Stimulated activated CD8-positive, alpha-beta memory T cell treated with anti-CD3 and anti-CD28 coated beads, Interleukin-4, amount 100 ng/mL, for 4 hours (primary cell): ENCODE measurements at places on chromosomes 7 and 10.

- no peak for DNase-seq
These were observed 762.0 kb downstream of the SORCS1 start for GRCh38 chr10:106402458-106402857.

DNA sequence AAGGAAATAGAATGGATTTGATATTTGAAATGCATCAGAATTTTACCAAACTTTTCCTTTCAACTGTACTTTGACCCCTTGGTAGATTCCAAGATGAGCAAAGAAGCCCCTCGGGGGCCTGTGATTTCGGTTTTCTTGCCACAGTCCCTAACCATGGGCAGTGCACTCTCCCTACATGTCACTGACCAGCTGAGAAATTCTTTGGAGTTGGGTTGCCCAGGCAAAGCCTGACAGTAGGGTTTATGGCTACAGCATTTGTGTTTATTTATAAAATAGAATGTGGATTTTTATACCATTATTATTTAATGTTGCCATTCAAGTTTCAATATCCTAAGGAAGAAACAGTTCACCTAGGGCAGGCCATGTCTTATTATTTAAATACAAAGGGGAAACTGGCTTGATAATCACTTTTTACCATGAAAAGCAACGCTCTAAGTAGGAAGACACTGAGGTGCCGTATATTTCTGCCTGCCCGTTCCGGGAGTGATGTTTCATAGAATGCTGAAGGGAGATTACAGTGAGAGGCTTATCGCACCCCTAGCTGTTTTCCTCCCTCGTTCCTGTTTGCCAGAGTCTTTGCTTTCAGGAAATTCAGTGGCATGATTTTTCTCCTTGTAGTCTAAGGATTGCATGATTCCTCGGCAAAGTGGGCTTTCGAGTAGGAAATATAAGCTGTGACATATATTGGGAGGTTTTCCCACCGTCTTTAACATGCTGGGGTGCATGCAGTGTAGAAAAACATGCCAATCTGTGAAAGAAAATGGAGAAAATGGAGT is 35.8 kb downstream of the WIPF3 start:
- DNase-seq: no peak

DNA sequence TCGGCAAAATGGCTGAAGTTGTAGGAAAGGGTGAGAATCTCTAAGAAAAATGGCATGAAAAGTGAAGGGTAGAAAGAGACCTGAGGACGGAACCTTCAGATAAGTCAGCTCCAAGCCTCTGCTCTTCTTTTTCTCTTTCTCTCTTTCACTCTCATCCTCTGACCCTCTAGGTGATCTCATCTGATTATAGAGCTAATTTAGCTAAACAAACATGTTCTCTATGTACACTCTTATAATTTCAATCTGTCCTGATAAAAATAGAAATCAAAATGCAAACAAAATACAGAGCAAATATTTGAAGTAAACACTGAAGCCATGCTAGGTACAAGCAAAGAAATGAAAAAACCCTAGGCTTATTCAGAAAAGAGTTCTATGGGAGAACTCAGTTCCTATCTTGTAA is 14.4 kb upstream of the CUBN start:
- no peak for DNase-seq

DNA sequence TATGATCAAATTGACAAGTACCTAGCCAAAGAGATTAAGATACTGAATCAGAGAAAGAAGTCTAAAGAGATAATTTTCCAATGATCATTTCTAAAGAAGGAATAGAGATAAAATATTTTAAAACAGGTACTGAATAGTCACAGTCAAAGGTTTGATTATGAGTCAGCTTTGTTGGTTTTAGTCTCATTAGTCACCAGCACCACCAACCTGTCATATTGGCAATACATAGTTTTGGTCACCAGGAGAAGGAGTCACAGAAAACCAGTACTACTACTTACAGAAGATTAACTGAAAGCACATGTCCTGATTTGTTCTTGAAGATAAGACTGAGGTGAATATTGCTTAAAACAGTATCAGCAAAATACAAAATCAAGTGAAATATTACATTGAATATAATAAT is 34.6 kb downstream of the ZEB1 start:
- no peak for DNase-seq

DNA sequence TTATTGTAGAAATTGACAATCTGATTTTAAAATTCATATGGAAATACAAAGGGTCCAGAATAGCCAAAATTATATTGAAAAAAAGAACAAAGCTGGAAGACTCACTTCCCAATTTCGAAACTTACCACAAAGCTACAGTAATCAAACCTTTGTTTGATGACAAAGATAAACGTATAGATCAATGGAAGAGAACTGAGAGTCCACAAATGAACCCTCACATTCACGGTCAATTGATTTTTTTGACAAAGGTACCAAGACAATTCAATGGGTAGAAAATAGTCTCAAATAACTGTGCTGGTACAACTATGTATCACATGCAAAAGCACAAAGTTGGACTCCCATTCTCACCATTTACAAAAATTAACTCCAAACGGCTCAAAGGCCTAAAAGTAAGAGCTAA is 8.7 kb downstream of the KPNA7 start:
- DNase-seq: no peak

DNA sequence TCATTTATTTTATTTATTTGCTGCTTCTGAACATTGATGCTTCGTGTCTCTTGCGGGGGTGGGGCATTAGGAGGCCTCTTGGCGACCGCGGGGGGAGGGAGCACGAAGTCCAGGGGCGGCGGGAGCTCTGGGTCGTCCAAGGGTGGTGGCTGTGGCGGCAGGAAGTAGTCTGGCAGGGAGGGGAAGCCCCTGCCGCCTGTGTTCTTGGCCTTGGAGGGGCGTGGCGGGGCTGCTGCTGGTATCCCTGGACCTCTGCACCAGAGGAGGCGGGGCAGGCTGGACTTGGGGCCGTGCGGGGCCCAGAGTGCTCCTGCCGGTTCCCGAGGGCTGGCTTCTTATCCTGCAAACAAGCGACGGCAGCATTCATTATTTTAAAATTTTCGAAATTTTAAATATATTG is 70.5 kb upstream of the ABI1 start:
- DNase-seq: no peak

DNA sequence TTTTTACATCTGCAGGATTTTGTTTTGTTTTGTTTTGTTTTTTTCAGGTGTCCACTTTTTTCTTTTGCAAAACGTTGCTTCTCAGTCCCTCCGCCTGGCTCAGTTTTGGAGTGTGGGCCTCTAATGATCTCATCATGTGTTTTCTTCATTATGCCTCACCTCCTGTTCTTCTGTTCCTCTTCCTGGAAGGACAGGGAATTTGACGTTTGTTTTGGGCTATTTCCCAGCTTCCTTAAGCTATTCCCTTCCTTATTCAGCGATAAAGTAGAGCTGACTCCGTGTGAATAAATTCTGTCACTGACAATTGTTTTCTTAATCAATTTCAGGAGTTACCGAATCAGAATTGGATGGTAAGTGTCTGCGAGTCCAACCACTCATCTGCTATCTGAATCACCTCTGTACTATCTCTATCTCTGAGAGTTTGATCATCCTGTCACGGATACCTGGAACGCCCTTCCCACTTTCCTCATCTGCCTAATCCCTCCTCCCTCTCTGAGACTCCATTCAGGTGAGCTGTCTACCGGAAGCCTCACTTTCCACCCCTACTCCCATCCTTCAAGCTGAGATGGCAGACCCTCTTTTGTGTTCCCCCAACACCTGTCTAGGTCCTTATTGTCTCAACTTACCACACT is 218.4 kb downstream of the GATA3 start:
- DNase-seq: no peak

GRCh38 chr7:44262031-44262430 is 61.3 kb downstream of the YKT6 start:
- DNase-seq: no peak

- no peak for DNase-seq
These were observed 16.6 kb downstream of the WDFY4 start for GRCh38 chr10:48701139-48701901.

DNA sequence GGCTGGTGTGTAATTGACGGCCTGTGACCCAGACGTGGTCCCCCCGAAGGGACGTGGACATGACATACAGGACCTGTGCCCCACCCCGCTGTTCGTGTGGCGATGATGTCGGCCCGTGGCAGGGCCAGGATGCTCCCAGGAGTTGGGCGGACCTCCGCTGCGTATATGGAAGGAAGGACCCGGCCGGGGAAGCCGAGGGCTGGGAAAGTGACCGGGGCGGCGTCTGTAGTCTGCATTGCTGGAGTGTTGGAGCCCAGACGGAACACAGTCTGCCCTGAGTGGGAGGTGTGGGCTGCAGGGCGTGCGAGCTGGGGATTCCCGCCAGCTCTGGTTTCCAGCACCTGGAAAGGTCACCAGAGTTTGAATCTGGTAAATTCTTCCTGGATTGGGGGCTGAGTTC is 45.0 kb upstream of the FOXL3 start:
- no peak for DNase-seq

GRCh38 chr7:13352677-13353076 is 636.8 kb downstream of the ETV1 start:
- no peak for DNase-seq

- no peak for DNase-seq
These were observed 143.3 kb downstream of the CALN1 start for GRCh38 chr7:72268796-72269195.

DNA sequence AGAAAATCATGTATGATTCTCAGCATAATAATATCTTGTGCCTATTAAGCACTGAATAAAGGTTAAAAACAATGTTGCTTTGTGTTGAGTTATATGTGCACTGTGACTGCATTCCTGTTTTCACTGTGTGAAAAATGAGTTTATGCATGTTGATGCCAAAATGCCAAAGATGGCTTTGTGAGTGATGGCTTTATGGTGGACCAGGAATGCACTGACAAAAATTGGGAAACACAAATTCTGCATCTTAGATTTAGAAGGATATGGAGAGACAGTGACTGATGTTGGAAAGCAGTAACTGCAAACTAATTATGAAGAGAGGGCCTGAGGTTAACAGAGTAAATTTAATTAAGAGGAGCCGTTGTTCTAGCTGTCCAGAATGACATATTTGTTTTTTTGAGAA is 440.4 kb downstream of the KIF20B start:
- no peak for DNase-seq

DNA sequence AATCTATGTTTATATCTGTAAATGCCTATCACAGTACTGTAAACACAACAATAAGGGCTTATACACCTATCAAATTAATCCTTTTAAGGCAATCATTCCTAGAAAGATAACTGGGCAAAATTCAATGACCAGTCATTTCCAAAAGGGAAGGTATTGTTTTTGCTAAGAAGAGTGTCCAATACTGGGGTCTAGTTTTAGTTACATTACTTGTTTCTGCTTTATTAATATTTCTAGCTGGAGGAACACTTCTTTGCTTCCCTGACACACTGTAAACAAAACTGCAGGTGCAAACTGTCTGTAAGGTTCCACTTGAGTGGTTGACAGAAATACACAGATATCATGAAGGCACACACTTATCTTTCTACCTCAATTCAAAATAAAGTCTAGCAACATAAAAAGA is 84.2 kb upstream of the FAM133B start:
- DNase-seq: no peak

DNA sequence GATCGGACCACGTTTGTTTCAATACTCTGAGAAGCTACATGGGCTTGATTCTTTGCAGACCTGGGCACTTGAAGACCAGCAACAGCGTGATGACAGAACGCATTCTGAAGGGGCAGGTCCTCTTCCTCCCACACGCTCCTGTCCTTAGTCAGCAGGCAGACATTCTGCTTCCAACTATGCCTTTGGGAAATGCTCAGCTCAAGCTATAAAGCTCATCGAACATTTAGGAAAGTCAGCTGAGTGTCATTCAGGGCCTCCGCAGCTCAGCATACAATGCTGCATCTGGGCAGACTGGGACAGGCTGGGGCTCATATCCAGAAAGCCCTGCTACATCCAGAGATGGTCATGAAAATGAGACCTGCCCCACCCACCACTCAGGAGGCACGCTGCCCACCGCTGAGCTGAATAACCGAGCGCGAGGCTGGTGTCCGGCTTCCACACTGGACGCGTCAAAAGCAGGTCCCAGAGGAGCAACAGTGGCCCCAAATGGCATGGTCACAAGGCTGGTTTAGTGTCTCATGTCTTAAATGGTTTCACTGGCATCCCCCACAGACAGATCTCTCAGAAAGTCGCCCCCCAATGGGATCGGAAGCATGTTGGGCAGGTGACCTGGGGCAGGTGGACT is 274.0 kb downstream of the DNAJB6 start:
- DNase-seq: no peak

DNA sequence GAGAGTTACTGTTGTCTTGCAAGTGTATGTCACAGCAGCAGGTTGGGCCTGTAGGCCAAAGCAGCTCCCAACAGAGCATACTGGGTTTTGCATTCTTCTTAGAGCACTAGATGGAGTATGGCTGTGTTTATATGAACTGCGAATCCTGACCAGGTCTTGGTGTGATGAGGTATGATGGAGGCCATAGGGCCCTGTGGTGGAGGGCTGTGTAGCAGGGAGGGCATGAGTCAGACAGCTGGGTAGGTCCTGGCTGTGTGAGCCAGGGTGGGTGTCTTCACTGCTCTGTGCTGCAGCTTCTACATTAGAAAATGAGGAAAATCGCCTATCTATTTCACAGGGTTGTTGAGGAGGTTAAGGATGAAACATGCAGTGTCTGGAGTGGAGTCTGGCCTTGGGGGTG is 124.2 kb downstream of the BUB3 start:
- no peak for DNase-seq

- no peak for DNase-seq
These were observed 207.1 kb upstream of the NFE2L3 start for GRCh38 chr7:25944777-25945515.

GRCh38 chr7:117683430-117684175 is 189.6 kb downstream of the CTTNBP2 start:
- no peak for DNase-seq

DNA sequence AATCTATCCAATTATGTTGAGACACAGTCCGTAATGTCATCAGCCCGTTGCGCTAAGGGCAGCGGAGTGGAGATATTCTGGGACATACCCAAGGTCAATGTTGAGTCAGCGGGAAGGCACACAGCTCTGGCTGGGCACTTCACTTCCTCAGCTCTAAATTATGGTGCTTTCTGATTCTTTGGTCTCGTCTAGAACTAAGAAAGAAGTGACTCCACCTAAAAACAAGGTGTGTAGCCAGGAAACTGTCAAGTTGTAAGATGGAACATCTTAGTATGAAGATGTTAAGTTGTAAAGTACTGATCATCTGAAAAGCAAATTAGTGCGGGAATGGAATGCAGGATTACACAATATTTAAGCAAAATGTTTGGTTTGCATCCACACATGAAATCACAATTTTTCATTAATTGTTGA is 43.1 kb downstream of the BAIAP2L1 start:
- DNase-seq: no peak

DNA sequence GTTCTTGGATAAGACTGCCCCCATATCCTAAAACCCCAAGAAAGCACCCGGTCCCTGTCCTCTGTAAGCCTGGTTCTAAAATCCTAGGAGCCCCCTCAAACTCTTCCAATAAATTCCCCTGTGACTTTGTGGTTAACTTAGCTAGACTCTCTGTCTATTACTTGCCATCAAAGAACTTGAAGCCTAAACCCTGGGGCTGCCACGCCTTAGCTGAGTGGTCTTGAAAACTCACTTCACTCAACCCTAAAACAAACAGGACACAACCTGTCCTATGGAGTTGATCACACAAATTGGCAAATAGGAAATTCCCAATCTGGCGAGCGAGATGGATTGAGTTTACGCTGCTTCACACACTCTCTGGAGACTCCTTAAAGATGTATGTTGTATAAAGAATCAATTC is 191.4 kb upstream of the SVIL start:
- DNase-seq: no peak

GRCh38 chr7:128025819-128026218 is 5.4 kb downstream of the LRRC4 start:
- no peak for DNase-seq
